CD4-positive, alpha-beta memory T cell (primary cell): ENCODE measurements at places on chromosomes 12 and 14. TPM values are rescaled to one million over a fixed set of nuclear protein-coding genes. Genes with fewer than 3 reads are reported as not detected.

GRCh38 chr14:34781242-34781641, 66.8 kb upstream of the CFL2 start:
- DNase-seq, result no peak

DNA sequence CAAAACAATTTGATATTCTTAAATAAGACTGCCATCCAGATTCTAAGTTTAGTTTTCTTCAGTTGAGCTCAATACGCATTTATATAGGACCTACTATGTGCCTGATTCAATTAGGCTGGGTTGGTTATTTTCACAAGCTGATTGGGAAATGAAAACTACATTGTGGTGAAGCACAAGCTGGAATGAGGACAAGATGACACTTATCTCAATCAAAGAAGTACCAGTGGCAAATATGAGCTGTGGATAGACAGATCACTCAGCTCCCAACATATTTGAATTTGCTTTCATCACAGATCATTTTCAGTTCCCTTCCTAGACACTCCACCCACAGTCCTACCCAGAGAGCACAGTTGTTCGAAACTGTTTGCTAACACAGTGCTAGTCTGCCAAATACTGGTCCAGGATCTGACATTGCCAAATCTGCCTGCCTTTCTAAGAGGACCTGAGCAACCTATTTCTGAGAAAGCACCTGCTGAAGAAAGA, 74.7 kb downstream of the LLPH start:
- no peak for DNase-seq

DNA sequence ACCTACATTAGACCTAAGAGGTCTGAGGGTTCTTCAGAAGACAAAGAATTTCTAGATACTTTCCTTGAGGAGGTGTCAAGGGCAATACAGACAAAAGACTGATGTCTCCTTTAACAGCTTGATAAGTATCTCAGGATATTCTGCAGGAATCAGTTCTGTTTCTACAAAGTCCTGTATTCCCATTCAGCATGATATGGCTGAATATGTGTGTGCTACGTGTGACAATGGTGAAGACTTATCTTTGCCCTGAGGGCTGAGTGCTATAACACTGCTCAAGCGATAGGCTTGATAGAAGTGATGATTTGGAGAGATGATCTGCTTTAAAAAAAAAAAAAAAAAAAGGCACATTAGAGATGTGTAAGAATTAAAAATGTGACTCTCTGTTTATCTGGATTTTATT, 429.7 kb downstream of the EGLN3 start:
- DNase-seq, result no peak

TWF1 gene
- 15.0 TPM for polyA plus RNA-seq

DNA sequence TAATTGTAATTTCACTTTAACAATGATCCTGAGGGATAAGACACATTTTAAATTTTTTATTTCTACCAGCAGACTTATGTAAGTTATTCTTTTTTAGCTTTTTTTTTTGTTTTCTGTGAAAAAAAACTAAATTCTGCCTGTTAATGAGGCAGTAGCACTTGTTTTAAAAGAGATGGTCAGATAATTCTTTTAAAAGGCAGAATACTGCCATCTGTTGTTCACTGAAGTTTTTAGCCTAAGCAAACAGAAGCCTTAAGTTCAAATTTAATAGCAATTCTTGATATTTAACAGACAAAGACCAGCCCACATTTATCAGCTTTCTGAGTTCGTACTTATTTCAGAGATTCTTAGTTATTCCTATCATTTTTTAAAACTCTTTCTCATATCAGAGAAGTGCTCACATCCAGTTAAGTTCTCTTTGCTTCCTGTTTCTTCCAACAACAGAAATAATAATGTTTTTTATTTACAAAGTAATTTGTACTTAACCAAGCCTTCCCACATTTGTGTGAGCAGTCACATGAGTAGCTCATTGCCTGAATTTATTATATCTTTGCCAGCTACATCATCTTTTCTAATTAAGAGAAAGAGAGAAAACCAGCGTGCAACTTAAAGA, 93.4 kb upstream of the SLCO1C1 start:
- DNase-seq, result no peak

GRCh38 chr12:85076688-85077430, 40.7 kb downstream of the LRRIQ1 start:
- DNase-seq, result no peak

SLC10A1 gene
- not detected for polyA plus RNA-seq

DNA sequence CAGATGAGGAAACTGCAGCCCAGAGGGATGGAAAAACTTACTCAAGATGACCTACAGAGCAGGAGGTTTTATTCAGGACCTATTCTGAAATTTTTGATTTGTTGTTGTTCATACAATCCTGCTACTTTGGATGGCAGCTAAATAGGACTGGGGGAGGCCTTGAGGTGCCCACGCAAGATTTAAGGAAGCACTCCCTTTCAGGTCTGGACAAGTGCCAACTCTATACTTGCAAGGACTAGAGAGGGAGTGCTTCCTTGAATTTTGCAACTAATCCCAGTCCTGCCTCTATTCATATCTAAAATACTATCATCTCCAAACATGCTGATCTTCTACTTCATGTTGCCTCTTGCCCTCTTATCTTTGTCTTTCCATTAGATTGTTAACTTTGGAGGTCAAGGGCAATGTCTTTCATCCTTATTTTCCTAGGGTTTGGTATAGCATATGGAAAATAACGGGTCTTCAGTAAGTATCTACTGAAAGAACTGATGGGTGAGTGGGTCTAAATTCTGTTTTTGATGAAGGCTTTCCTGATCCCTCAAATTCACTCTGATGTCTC, 28.6 kb upstream of the PPM1H start:
- DNase-seq, result no peak

ADAM21 gene
- 0.10 TPM for polyA plus RNA-seq

DNA sequence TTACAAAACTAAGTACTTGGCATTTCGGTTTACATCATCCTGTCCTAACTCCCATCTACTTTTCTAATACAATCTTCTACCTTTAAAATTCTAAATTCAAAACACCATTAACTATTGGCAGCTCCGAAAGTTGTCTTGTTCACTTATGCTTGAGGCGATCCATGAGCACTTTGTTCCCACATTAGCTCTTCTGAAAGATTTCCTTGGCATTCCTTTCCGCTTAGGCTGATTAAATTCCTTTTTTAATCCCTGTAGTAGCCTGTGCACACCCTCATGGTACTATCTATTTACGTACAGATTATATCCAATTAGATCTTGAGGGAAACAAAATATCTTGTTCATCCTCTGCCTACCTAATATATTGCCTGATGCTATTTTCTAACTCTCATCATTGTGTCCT, 480.7 kb downstream of the PRKD1 start:
- DNase-seq, result no peak

GRCh38 chr14:29937116-29937515, 9.5 kb upstream of the PRKD1 start:
- DNase-seq, result no peak

DNA sequence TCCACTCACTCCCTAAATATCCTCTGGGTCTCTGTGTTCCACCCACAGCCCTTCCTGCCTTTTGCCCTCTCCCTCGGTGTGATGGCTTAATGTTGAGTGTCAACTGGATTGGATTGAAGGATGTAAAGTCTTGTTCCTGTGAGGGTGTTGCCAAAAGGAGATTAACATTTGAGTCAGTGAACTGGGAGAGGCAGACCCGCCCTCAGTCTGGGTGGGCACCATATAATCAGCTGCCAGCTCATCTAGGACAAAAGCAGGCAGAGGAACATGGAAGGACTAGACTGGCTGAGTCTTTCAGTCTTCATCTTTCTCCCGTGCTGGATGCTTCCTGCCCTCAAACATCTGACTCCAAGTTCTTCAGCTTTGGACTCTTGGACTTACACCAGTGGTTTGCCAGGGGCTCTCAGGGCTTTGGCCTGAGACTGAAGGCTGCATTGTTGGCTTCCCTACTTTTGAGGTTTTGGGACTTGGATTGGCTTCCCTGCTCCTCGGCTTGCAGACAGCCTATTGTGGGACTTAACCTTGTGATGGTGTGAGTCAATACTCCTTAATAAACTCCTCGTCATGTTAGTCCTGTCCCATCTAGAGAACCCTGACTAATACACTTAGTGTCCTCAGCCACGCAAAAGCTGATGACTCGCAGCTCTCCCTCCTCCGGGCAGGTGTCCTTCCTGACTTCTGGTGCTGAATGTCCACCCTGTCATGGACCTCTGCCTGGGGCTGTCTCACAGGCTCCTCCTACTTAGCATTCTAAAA, 5.9 kb downstream of the DGLUCY start:
- DNase-seq, result no peak

MYL2 gene
- polyA plus RNA-seq, result not detected

GRCh38 chr14:92549859-92550230, 36.3 kb downstream of the RIN3 start:
- no peak for DNase-seq

DNA sequence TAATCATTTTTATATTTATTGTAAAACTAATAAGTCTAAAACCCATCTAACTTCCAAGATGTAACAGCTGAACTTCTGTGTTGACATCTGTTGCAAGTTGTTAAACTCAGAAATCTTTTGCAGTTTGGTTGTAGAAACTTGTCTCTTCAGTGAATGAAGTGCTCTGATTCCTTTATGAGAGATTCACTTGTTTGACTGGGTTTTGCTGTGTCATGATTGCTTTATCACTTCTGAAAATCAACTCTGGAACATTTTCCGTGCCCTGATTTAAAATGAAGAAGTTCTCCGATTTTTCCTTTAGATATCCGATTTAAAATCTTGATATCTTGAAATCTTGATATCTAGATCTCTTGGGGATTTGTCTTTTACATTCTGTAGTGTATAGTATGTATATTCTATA, 65.1 kb downstream of the DIP2B start:
- no peak for DNase-seq

- DNase-seq, result no peak
These were observed 43.3 kb upstream of the DHRS4 start for GRCh38 chr14:23910101-23910875.

PRPF39 gene
- polyA plus RNA-seq, result 8.1 TPM

GRCh38 chr12:132451172-132451835, 38.6 kb upstream of the FBRSL1 start:
- no peak for DNase-seq
